Large intestine (tissue), 12 donors: ENCODE measurements at places on chromosomes 4 and X. TPM values are rescaled to one million over a fixed set of nuclear protein-coding genes. Genes with fewer than 3 reads are reported as not detected.

The PHKA1 gene
- polyA plus RNA-seq = 0.67 TPM

The VCX3B gene
- not detected for polyA plus RNA-seq

The ENPEP gene
- 24.6 TPM for polyA plus RNA-seq

The SSX4B gene
- not detected for polyA plus RNA-seq

The ESX1 gene
- not detected for polyA plus RNA-seq

The UGT2B17 gene
- 287 TPM for polyA plus RNA-seq

The MAGEB2 gene
- not detected for polyA plus RNA-seq

The CYBB gene
- 15.9 TPM for polyA plus RNA-seq

The SNCA gene
- 26.0 TPM for polyA plus RNA-seq

The SLC4A4 gene
- 11.2 TPM for polyA plus RNA-seq

The RPA4 gene
- polyA plus RNA-seq = 0.10 TPM

The FOXO4 gene
- polyA plus RNA-seq = 17.9 TPM
